ENCODE measurements at places on chromosomes 3 and 15. TPM values are rescaled to one million over a fixed set of nuclear protein-coding genes. Genes with fewer than 3 reads are reported as not detected.

- H3K4me1 ChIP-seq, result no peaks in the 10 kb centered on the region
- H3K27ac ChIP-seq, result no peak overlapping the region
- peaks cover 7% of the 10 kb centered on the region for H3K27me3 ChIP-seq
- no peak overlapping the region for H3K4me3 ChIP-seq
- H3K36me3 ChIP-seq, result no peaks in the 10 kb centered on the region
- DNase-seq, result no peak
These were observed 160.6 kb upstream of the CHRM5 start for GRCh38 chr15:33807665-33808064.

The CCR1 gene
- total RNA-seq, result 1.3 TPM

GRCh38 chr3:125582707-125583106 is 12.6 kb downstream of the OSBPL11 start:
- peaks cover 12% of the 10 kb centered on the region for H3K4me1 ChIP-seq
- no peaks in the 10 kb centered on the region for H3K27me3 ChIP-seq
- H3K27ac ChIP-seq, result no peak overlapping the region
- H3K4me3 ChIP-seq, result no peak overlapping the region
- DNase-seq, result no peak

DNA sequence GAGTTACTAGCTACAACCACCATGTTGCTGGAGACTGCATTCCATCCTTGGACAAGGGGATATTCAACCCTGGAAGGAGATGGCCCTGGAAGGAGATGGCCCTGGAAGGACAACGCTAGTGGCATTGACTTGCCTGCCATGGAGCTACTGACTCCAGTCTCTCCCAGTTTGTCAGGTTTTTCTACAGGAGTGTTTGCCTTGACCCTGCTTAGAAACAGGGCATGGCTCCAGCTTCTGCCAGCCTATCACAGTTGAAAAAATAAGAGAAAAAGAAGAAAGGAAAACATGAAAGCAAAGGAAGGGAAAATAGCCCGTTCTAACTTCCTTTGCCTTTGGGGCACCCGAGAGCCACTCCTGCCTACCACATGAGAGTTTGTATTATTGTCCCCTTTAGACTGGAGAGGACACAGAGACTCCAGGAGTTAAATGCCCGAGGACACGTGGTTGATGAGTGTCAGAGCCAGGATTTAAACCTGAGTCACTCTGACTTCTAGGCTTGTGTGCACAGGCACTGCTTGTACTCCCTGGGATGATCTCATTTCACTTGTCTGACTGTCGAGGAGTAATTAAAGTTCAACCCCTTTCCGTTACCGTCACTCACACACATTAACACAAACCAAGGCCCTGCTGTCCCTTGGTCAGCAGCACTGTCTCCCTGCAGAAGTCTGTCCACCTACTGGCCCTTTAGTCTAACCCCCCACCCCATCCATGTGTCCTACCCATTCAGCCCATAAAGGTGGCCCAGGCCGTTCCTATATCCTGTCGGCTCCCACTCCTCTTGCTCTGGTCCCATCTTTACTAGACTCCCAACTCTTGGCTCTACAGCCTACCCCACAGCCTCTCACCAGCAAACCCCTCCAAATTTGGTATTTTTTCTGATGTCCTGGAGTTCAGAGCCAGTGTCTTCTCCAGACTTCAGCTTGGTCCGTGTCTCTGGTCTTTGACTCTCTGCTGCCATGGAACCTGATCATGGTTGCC is 46.1 kb downstream of the C2CD4A start:
- H3K4me1 ChIP-seq, result peaks cover 15% of the 10 kb centered on the region
- no peak overlapping the region for H3K4me3 ChIP-seq
- no peaks in the 10 kb centered on the region for H3K27me3 ChIP-seq
- no peaks in the 10 kb centered on the region for H3K36me3 ChIP-seq

GRCh38 chr3:57004229-57004628 is 56.2 kb upstream of the SPATA12 start:
- H3K27me3 ChIP-seq, result peaks cover 7% of the 10 kb centered on the region
- H3K4me1 ChIP-seq, result peaks cover 4% of the 10 kb centered on the region
- no peaks in the 10 kb centered on the region for H3K36me3 ChIP-seq
- DNase-seq, result no peak
- no peak overlapping the region for H3K27ac ChIP-seq

The MNS1 gene
- total RNA-seq, result 0.36 TPM

- no peak for DNase-seq
- no peak overlapping the region for H3K4me3 ChIP-seq
- H3K27me3 ChIP-seq, result no peaks in the 10 kb centered on the region
These were observed 6.0 kb downstream of the PRC1 start for GRCh38 chr15:90988296-90988695.

The BOC gene
- not detected for total RNA-seq

The ZNF445 gene
- 18.7 TPM for total RNA-seq
